ENCODE measurements at places on chromosomes 2 and 18.

DNA sequence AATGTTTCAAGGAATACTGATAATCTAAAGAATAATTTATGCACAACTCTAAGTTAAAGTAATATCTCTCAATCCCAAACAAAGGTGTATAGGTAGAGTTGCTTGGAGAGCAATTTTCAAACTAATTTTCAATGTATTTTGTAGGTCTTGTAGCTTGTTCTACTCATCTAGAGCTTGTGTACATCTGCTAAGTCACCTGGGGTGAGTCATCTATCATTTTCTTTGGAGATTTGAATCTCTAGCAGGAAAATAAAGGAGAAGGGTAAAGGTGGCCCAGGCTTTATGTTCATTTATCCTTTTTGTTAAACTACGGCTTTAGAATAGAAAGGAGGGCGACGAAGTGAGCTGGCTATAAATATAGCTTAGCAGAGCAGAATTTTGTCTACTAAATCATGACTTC, 76.8 kb upstream of the THUMPD2 start:
- DNase-seq = no peak

- DNase-seq = no peak
These were observed 4.3 kb upstream of the HAAO start for GRCh38 chr2:42796427-42797248.

GRCh38 chr2:238869-239268, 25.0 kb downstream of the SH3YL1 start:
- no peak for DNase-seq

GRCh38 chr2:118817469-118817868, 30.0 kb downstream of the EN1 start:
- no peak for DNase-seq

DNA sequence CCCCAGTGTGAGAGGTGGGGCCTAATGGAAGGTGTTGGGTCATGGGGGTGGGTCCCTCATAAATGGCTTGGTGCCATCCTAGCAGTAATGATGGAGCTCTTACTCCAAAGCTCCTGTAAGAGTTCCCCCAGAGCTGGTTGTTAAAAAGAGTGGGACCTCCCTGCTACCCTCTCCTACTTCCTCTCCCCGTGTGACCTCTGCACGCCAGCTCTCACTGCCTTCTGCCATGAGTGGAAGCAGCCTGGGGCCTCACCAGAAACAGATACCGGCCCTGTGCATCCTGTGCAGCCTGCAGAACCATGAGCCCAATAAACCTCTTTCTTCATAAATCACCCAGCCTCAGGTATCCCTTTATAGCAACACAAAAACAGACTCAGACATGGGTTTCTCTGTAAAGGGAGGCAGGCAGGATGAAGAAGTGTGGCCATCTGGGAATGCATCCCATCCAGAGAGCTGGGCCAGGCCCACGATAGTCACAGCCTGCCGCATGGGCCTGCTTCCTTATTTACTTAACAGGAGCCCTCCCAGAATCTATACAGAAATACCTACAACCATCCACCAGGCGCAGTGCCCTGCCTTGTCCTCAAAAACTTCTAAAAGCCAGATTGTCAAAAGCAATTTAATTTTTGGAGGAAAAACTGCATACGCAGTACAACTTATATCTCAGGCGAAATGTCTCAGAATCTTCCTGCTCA, 7.5 kb downstream of the PRLH start:
- DNase-seq = no peak

- DNase-seq = no peak
These were observed 320.1 kb upstream of the KYNU start for GRCh38 chr2:142557391-142557790.

GRCh38 chr2:234308813-234309195, 188.1 kb downstream of the ARL4C start:
- no peak for DNase-seq

- DNase-seq = no peak
These were observed 241.5 kb upstream of the MYT1L start for GRCh38 chr2:2572393-2573204.

DNA sequence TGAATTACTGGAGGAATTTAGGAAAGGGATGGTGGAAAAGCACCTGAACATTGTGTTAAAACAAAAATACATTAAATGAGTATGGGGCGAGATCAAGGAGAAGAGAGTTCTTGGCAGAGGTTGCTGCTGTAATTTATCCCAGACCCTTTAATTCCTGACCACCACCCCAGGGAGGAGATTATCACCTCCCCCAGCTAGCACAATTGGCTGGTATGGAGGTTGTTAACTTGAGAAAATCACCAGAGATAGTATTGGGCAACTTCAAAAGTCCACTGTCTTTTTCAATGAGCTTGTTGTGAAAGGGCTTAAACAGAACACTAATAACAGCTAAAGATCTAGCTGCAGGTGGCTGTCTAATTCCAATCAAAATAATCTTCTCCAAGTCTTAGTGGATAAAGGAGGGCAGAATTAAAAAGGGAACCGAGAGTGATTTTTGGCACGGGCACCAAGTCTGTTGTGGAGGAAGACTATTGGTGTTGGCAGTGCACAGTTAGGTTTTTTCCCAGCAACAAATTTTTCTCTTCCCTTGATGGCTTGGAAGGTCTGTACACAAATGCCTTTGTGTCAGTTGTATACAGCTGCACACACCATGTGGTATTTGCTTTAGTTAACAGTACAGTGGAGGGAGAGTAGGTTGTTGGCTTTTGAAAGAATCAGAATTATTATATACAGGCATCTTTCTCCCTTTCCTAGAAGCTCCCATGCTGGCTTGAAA, 289.5 kb downstream of the SLC4A3 start:
- no peak for DNase-seq

- no peak for DNase-seq
These were observed 62.6 kb upstream of the STK17B start for GRCh38 chr2:196233805-196234475.

DNA sequence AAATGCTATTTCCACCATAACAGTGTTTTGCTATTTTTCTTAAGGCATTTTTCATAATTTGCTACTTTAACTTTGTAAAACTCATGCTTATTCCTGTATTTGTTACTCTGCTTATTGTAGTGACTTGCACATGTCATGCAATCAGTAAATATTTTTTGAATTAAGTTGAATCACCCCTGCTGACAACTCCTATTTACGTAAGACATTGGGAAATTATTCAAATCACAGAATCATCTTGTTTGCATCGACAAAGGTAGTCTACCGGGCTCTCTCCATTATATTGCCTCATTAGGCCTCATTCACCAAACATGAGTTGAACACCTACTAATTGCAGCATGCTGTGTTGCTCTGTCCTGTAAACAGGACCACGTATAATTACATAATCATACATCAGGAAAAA, 478.5 kb upstream of the ZEB2 start:
- no peak for DNase-seq

Measured in GOT3 (cell line).